ENCODE measurements at places on chromosomes 2 and 18. TPM values are rescaled to one million over a fixed set of nuclear protein-coding genes. Genes with fewer than 3 reads are reported as not detected.
A peak's percentile ranks its signal among the peaks of the same experiment; 100 is the strongest.

The GPR75 gene
- total RNA-seq: not detected

- DNase-seq: no peak
These were observed 61.8 kb downstream of the ADD2 start for GRCh38 chr2:70706026-70706795.

DNA sequence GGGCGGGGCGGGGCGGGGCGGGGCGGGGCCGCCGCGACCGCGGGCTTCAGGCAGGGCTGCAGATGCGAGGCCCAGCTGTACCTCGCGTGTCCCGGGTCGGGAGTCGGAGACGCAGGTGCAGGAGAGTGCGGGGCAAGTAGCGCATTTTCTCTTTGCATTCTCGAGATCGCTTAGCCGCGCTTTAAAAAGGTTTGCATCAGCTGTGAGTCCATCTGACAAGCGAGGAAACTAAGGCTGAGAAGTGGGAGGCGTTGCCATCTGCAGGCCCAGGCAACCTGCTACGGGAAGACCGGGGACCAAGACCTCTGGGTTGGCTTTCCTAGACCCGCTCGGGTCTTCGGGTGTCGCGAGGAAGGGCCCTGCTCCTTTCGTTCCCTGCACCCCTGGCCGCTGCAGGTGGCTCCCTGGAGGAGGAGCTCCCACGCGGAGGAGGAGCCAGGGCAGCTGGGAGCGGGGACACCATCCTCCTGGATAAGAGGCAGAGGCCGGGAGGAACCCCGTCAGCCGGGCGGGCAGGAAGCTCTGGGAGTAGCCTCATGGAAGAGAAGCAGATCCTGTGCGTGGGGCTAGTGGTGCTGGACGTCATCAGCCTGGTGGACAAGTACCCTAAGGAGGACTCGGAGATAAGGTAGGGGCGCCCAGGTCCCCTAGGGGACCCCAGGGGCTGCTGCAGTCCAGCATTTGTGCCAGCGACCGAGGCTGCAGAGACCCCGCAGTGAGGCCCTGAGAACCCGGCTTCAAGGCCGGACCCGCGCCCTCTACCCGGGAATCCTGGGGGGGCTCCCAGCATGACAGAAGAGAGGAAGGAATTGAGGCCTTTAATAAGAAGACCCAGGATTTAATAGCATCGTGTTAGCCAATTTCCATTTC is at the start of gene KHK:
TSS of gene KHK (plus strand) at position 49 of the 870 bp plus-strand sequence. CDS start at position 537, 488 bp downstream.
- no peak for DNase-seq

DNA sequence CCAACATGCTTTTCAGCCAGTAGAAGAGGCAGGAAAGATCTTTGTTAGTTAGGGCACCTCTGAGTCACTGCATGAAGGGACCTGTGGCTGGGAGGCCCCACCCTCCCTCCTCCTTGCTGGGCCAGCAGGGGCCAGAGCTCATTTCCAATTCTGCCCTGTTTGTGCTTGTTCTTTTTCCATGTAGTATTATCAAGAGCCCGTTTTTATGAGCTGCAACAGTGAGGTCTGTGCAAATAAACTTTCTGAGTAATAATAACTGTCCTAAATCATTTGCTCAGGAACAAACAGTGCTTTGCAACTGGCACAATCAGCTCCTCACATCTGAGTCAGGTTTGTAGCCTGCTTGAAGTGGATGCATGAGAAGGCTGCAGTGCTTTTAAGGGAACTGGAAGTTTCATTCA is 128.0 kb downstream of the ARL4C start:
- DNase-seq: peak; percentile 50

DNA sequence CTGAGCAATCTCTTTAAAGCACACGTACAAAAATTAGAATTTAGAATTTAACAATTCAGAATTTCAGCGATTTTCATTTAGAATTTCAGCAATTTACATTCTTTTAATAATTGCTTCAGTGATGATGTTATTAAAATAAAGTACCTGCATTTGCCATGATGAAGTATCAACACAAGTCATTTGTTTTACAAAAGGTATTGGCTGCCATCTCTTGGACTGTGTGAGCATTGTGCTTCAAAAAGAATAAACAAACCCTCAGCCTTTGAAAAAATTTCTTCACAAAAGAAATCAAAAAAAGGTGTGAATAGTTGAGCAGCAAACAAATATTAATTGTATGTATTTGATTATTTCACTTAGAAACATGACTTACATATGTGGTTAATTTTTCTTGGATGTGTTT is 27.1 kb upstream of the ZC3H15 start:
- DNase-seq: no peak

DNA sequence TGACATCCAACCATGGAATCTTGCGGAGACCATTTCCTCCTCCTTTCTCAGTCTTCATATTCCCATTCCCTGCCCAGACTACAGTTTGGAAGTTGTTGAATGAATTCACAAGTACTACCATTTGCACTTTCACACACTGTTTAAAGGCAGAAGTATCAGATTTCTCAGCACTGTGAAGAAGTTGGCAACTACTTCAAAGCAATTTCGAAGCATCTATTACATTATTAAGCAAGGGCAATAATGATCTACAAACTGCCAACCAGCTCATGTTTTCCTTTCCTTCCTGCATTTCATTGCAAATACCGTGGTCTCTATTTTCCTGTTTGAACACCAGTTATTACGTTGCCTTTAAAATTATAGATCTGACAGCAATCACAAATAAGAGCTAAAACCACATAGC is 105.5 kb downstream of the IRS1 start:
- DNase-seq: no peak

GRCh38 chr18:8656232-8656631 is 47.0 kb downstream of the RAB12 start:
- no peak for DNase-seq
